Activated naive CD4-positive, alpha-beta T cell (primary cell): ENCODE measurements at places on chromosomes 16 and 17.

DNA sequence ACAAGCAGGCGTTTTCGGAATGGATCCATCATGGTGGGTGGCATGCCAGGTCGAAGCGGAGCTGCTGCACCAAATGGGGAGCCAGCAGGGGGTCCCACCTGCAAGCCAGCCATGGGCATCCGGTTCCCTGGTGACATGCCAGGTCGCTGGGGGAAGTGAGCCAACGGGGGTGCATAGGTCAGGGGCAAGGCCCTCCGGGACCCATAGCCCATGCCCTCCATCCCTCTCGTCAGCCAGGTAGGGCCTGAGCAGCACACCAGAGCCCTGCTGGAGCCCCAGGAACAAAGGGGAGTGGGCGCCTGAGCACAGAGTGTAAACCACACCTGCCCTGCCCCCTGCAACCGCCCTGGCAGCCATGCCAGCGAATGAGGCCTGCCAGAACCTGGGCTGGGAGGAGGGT lies 5.0 kb downstream of the SMARCD2 start:
- no peak for DNase-seq

- DNase-seq: no peak
Observed at GRCh38 chr17:6380915-6381438, 53.9 kb downstream of the AIPL1 start.

GRCh38 chr17:38654411-38655398 lies 20.1 kb downstream of the EPOP start:
- no peak for DNase-seq

DNA sequence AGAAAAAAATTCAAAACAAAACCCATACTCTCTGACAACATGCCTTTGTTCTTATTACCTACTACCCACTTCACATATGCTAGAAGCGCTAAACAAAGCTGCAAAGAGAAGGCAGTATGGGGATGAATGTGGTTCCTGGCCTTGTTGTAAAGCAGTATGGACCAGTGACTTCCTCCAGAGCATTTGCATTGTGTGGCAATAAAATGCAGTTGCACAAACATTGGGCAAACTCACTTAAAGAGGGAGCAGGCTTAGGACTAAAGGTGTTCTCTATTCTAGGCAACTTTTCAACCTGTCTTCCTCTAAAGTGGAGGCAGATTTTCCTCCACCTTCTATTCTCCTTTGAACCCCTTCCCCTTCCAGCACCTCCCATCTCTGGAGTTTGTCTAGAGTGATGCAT lies 17.1 kb downstream of the TMIGD1 start:
- DNase-seq: no peak

DNA sequence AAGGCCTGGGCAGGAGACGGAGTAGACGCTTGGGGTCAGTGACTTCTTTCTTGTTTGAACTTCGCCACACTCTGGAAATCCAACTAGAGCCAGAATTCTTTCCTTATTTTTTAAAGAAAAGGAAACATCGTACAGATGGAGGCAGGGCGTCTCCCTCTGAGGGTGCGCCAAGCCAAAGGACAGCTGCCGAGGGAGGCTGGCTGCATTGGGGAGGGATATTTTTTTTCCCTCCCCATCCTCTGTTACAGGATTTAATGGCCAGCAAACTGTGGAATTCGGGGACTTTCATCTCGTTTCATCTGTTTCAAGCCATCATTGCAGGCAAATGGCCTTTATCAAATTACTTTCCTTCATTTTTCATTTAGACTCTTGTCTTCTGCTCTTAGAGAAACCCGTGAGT lies 15.9 kb downstream of the CDK5R1 start:
- no peak for DNase-seq

- DNase-seq: no peak
Observed at GRCh38 chr17:15087946-15088345, 177.2 kb downstream of the PMP22 start.

- DNase-seq: no peak
Observed at GRCh38 chr16:77962689-77963088, 59.7 kb upstream of the CLEC3A start.

DNA sequence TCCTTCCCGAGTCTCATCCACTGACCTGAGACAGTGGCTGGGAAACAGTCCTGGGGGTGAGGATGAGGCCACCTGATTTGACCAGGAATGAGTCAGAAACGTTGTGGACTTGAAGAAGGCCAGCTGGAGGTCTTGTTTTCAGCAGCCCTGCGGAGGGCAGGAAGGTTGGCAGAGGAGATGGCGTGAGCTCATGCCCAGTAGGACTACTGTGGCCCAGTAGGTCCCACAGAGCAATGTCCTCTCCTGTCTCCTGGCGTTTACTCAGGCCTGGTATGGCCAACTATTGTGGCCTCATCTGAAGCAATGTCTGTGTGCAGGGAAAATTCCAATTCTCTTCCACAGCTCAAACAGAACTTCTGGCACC lies 84.1 kb upstream of the DNAJA2 start:
- no peak for DNase-seq

- DNase-seq: peak; percentile 27
Observed at GRCh38 chr16:68275611-68276191, 11.4 kb downstream of the SLC7A6 start.

GRCh38 chr16:75593825-75594820 lies 27.9 kb downstream of the GABARAPL2 start:
- DNase-seq: no peak

GRCh38 chr16:12557786-12558185 lies 245.9 kb downstream of the CPPED1 start:
- no peak for DNase-seq

DNA sequence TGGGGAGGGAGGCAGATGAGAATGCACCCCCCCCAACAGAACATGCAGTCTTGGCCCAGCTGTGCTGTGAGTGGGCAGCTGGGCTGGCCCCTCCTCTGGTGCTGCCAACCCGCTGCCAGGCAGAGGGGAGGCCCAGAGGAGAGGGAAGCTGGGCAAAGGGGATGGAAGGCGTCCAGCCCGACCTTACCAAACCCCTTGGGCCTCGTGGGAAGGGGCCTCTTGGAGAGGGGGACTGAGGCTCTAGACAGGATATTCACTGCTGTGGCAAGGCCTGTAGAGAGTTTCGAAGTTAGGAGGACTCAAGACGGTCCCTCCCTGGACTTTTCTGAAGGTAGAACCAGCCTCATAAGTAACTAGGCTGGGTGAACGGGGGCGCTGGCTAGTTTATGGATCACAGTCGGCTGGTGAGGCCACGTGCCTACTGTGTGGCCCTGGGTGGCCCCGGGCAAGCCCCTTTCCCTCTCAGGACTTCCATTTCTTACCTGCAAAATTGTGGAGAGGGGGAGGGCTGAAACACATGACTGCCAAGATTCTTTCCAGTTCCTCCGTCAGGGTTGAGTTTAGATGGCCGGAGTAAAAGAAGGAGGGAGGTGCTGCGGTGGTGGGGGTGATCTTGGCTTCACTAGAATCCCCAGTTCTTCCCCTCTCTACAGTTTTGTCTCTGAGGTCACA lies 857 bp upstream of the STAT5A start:
- no peak for DNase-seq

DNA sequence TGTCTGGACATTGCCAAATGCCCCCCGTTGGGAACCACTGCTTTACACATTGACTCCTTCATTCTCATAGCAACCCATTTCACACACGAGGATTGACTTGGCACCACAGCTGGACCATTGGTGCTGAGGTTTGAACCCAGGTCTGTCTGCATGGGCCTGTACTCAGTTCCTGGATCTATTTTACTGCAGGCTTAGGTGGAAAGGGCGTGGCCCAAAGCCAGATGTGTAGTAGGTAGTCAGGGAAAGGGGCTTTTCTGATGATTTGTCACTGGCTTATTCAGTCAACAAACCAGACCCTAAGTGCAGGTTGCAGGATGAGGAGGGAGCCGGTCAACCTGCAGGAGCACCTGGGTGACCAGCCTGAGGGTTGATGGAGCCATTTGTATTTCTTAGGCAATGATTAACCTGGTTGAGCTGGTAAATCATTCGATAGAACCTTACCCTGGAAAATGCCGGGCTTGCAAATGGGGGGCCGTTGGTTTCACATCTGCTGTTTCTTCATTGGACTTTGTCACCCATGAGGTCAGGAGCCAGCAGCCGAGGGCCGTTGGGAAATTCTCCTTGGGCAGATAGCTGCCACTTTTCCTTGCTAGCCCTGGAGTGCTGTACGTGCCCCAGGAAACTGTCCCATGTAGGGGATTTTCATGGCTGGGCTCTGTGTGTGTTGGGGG lies 104.4 kb downstream of the CMIP start:
- no peak for DNase-seq

GRCh38 chr16:25107466-25107792 lies 4.1 kb upstream of the LCMT1 start:
- no peak for DNase-seq

GRCh38 chr16:47858333-47858982 lies 297.3 kb downstream of the ABCC12 start:
- DNase-seq: no peak
